ENCODE measurements at places on chromosomes 7 and 10.

DNA sequence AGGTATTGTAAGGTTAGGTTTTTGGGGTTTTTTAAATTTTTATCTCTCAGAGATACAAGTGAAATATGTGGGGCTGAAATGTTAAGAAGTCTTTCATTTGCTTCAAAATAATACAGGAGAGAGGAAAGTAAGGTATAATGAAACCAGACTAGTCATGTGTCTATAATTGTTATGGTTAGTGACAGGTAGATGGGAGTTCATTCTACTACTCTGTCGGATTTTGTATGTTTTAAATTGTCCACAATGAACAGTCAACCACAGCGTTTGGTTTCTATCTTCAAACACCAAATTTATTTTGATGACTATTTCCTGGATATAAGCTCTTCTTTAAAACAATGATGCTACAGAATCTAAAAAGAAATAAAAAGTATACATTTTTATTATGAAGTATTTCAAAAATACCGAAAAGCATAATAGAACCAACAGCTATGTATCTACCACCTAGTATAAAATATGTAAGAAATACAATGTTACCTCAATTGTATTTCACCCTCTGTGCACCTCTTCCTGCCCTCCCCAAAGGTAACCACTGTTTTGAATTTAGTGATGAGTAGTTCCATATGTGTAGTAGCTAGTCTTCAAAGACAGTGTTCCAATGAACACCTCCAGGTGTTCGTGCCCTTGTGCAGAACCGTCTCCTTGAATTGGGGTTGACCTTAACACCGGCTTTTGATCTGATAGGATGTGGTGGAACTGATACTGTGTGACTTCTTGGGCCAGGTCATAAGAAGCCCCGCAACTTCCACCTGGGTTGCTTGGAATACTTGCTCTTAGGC lies 74.8 kb upstream of the CDK1 start:
- no peak for DNase-seq

- DNase-seq, result no peak
Measured at GRCh38 chr10:107502229-107502985, 337.9 kb upstream of the SORCS1 start.

GRCh38 chr10:90872648-90873020 lies 860 bp downstream of the RPP30 start:
- DNase-seq, result no peak

DNA sequence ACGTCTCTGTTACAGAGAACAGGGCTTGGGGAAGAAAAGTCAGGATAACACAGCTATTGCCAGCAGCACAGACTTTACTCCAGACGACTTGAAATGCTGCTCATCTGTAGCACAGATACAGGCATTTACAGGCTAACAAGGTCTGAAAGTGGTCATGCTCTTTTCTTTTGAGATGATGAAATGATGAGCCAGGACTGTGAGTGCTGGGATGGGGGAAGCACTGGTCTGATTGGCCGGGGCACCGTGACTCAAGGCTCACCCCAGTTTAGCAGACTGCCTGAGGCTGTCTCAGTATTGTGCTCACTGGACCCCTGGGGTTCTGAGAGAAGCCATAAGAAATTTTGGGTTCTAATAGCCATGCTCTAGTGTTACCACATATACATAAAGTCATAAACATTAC lies 12.4 kb downstream of the SMKR1 start:
- no peak for DNase-seq

- DNase-seq, result no peak
Measured at GRCh38 chr10:94002156-94002555, 8.4 kb downstream of the PLCE1 start.

DNA sequence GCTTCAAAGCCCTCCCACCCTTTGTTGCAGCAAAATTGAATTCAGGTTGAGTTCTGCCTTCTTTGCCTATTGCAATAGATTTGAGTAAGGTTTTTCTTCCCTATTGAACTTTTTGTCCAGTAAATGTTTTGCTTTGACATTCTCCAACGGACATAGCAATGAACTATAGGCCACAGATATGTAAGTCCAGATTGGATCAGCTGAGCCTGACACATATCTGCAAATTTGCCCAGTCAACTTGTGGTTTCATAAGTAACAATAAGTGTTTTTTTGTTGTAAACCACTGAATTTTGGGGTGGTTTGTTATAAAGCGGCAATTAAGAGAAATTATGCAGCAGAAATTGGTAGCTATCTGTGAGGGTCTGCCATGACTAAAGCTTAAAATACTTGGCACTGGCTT lies 332.1 kb upstream of the SORCS1 start:
- DNase-seq, result no peak

- no peak for DNase-seq
Measured at GRCh38 chr7:152512706-152513105, 76.9 kb upstream of the KMT2C start.

- no peak for DNase-seq
Measured at GRCh38 chr10:131002031-131002861, 309.3 kb downstream of the TCERG1L start.

DNA sequence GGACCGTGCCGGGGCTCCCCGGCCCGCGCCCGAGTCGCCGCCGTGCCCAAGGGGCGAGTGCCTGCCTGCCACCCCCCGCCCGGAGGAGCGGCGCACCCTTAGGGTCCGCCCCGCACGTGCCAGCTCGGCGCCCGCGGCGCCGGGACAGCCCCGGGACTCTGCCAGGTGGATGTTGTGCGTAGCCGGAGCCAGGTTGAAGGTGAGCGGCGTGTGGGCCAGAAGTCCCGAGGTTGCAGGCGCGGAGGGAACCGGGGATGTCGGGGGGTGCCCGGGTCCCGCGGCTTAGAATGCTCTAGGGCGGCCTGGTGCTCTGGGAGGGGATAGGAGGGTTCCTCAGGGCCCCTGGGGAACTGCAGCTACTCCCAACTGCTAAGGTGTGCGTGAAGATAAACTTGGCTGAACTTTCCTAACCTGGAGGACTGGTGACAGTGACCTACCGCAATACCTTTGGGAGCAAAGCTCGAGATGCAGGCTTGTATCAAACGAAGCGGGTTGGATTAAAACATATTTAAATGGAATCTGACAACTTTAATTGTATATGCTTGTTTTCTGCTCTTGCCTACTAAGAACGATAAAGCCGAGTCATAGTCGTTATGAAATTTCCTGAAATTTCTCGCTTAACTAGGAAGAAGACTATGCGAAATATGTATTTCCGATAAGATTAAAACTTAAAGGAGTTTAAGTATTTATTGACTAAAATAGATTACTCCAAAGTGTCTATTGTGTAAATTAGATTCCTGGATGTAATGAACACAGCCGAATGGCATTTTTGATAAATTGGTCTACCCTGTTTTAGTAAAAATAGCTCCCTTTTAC lies at the start of gene CUX1:
TSS of gene CUX1 (plus strand) at position 156 of the 816 bp plus-strand sequence. CDS start at position 170, 14 bp downstream.
- DNase-seq, result no peak

GRCh38 chr7:111735661-111736551 lies 173.6 kb upstream of the IMMP2L start:
- DNase-seq, result peak; percentile 4

- no peak for DNase-seq
Measured at GRCh38 chr10:126783806-126784557, 113.5 kb upstream of the C10orf90 start.

DNA sequence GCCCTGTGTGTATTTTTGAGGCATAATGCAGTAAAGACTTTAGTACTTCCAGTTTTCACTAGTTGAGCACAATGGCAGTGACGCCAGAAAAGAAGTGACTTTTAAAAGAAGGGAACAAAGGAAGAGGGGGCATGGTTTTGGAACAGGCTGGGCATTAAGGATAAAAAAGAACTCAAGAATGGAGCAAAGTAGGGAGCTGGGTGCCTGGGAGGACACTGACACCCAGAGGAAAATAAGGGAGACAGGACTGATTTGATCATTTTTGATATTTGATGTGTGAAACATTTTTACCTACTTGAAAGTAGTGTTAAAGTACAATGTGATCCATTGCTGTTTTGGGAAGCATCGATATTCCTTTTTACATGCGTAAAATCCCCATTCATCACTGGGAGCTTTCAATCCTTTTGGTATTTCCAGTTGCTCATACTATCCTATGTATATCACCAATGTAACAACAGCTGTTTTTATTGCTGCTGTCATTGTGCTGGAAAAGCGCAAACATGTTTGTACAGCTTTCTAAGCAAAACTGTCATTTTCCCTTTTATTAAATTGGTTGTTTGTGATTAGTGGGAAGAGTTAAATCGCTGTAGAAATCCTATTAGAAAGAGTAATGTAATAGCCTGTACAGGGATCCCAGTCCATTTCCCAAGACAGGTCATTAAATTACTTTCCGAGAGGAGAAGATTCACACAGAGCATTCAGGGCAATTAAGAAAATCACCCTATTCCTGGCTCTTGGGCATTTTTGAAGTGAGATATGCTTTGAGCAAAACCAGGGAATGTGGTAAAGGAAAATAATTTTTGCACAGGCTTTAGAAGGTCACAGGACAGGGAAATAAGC lies 85.2 kb downstream of the ADAM12 start:
- no peak for DNase-seq

DNA sequence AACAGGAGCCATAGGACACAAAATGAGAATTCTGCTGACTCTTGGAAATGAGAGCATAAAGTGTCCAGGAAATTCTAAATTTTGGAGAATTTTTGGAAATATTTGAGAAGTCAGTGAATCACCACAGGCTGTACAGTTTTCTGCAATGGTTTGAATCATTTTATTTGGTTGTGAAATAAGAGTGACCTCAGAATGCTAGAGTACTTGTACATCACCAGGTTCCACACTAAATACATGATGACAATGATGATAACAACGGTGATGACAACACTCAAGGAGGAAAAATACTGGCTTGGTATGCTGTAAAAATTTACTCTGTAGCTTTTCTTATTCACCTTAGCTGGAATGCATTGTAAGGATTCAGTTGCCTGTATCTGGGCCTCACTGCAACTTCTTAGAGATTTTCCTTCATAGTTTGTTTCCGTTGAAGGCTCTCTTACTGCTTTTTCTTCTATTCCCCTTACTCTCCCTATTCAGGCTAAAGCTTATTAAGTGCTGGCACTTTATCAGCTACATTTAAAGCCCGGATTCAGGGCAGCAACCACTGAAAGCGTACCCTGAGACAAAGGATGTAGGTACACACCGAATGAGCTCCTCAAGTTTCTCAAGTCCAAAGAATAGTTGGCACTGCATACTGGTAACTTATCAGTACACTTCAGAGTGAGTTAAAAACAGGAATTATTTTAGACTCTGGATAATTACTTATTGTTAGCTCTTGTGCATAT lies 30.2 kb upstream of the NME8 start:
- no peak for DNase-seq

GRCh38 chr10:99888622-99889021 lies 106.2 kb downstream of the ABCC2 start:
- no peak for DNase-seq

GRCh38 chr10:131833446-131834080 lies 67.2 kb upstream of the PPP2R2D start:
- DNase-seq, result no peak

GRCh38 chr7:118153551-118154177 lies 30.3 kb upstream of the LSM8 start:
- no peak for DNase-seq

- DNase-seq, result no peak
Measured at GRCh38 chr7:144027070-144027469, 21.7 kb upstream of the OR2A5 start.

GRCh38 chr7:155198901-155199845 lies 98.5 kb upstream of the INSIG1 start:
- DNase-seq, result no peak

DNA sequence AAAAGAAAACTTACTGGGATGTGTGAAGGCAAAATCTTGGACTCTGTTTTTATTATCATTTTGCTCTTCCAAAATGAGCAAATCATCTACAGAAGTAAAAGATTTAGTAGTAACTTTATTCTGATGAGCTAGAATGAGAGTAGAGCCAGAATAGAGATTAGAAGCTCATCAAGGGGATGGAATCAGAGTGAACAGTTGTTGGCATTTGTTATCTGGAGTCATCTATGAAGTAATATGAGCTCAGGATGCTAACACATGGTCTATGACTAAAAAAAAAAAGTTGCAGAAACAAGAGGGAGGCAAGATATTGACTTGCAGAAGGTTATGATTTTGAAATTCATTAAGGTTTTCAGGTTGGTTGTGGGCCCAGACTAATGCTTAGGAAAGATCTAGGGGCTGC lies 409.1 kb upstream of the ETV1 start:
- no peak for DNase-seq

DNA sequence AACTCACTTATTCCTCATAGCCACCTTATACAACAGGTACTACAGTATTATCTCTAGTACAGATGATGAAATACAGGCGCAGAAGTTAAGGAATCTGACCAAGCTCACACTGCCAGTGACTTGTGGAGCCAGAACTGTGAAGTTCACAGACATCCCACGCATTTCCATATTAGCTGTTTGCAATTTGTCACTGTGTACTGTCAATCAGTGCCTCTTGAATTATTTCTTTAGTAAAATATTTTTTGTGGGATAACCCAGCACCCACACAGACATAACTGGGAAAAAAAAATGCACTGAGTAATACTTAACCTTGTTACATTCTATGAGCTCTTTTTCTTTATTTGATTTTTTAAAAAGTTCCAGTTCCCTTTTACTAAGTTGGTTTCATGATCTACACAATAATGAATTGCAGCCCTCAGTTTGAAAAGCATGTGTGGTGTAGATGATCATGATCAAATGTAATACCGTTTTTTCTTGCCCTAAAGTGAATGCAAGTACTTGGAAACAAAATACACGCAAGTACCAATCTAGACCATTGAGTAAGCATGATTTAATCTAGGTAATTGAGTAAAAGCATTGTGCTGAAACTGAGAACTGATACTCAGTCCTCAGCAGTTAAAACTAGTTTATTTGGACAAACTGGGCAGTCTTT lies 14.1 kb downstream of the CUL1 start:
- DNase-seq, result no peak

DNA sequence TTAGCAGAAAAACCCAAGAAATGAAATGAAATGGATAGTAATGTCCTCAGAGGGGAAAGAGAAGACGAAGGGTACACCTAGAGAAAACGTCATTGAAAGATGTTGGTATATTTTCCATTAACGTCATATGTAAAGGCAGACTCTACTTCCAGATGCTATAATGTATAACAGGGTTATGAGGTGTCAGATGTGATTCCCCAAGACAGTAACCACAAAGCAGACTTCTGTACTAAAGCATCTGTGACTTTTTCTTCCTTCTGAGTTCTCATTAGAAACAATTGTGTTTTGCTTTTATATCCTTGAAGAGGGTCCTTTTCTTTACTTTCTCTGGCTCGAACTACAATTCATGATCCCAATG lies 37.4 kb downstream of the LRRC72 start:
- no peak for DNase-seq

DNA sequence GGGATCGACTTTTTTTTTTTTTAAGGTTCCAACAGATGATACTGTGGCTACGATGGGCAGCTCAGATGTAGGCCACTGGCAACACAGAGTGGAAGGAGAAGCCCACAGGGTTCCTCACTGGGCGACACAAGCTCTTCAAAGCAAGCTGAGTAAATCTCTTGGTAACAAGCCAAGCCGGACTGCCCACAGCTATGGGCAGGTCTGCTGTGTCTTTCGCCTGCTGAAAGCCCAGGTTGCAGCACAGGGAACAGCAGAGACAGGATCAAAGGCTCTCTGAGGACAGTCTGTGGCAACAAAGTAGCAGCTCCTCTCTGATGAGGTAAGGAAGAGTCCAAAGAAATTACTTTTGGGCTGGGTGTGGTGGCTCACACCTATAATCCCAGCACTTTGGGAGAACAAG lies 83.6 kb downstream of the KCNMA1 start:
- DNase-seq, result no peak

- DNase-seq, result no peak
Measured at GRCh38 chr10:76829724-76830123, 807.9 kb downstream of the KCNMA1 start.

GRCh38 chr7:96679886-96680285 lies 29.8 kb downstream of the SEM1 start:
- DNase-seq, result no peak

Measured in stimulated activated CD8-positive, alpha-beta memory T cell treated with anti-CD3 and anti-CD28 coated beads, Interleukin-2, amount 100 ng/mL, for 1 hour (primary cell).